ENCODE measurements at places on chromosomes 5 and 9. TPM values are rescaled to one million over a fixed set of nuclear protein-coding genes. Genes with fewer than 3 reads are reported as not detected.

GRCh38 chr5:67337751-67338150 lies 141.2 kb upstream of the CD180 start:
- no peak for DNase-seq

The ARID3C gene
- not detected for total RNA-seq

The C8G gene
- not detected for total RNA-seq

DNA sequence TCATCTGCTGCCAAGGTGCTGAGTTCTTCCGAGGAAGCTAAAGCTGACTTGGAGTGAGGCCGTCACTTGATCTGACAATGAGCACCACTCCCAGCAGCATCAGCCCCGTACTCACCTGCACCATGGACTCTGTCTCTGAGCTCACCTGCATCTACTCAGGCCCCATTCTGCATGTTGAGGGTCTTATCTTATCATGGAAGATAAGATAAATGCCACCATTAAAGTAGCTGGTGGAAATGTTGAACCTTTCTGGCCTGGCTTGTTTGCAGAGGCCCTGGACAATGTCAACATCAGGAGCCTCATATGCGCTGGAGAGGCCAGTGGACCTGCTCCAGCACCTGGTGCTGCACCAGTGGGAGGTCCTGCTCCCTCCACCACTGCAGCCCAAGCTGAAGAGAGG lies 35.0 kb upstream of the HMGCS1 start:
- no peak for DNase-seq

The GMCL2 gene
- not detected for total RNA-seq

The LRRC19 gene
- total RNA-seq = not detected

The MIER3 gene
- 10.7 TPM for total RNA-seq

GRCh38 chr5:2697446-2698200 lies 53.9 kb downstream of the IRX2 start:
- DNase-seq = no peak

GRCh38 chr5:150352244-150353031 lies 5.1 kb upstream of the TCOF1 start:
- no peak for DNase-seq

The SHOC1 gene
- total RNA-seq = not detected

DNA sequence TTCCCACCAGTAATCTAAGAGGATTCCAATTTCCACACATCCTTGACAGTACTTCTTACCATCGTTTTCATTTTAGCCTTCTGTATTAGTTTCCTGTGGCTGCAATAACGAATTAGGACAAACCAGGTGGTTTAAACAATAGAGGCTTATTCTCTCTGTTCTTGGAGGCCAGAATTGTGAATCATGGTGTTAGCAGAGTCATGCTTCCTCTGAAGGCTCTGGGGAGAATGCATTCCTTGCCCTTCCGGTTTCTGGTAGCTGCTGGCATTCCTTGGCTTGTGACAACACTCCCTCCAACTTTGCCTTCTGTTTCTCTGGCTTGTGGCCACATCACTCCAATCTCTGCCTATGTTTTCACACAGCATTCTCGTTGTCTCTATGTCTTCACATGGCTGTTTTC lies 23.5 kb downstream of the RIGI start:
- peak; percentile 84 for DNase-seq

- DNase-seq = no peak
Measured at GRCh38 chr5:149406203-149406978, 27.3 kb upstream of the IL17B start.

Data from glomerular endothelial cell (primary cell).